Karpas-422 (cell line): ENCODE measurements at places on chromosomes 16 and 17. TPM values are rescaled to one million over a fixed set of nuclear protein-coding genes. Genes with fewer than 3 reads are reported as not detected.

TBC1D3I gene
- total RNA-seq: not detected in 2 replicates

SEPTIN1 gene
- total RNA-seq: 64.1 and 117 TPM in 2 replicates

C17orf113 gene
- not detected in 2 replicates for total RNA-seq

TNFRSF13B gene
- total RNA-seq: not detected in 2 replicates

ZCCHC14 gene
- total RNA-seq: not detected in 2 replicates

TAC4 gene
- total RNA-seq: not detected in 2 replicates

HSD17B2 gene
- total RNA-seq: not detected in 2 replicates

PRAC2 gene
- total RNA-seq: not detected in 2 replicates

CSF3 gene
- not detected in 2 replicates for total RNA-seq

GRCh38 chr16:28042811-28043210 lies 20.7 kb downstream of the GSG1L start:
- no peaks in the 10 kb centered on the region for H3K4me1 ChIP-seq
- no peaks in the 10 kb centered on the region for H3K27me3 ChIP-seq
- no peak overlapping the region for H3K27ac ChIP-seq
- H3K36me3 ChIP-seq: no peaks in the 10 kb centered on the region
- no peak overlapping the region for H3K4me3 ChIP-seq

GRCh38 chr17:32558997-32559650 lies 72.3 kb downstream of the CDK5R1 start:
- H3K36me3 ChIP-seq: no peaks in the 10 kb centered on the region
- no peaks in the 10 kb centered on the region for H3K27me3 ChIP-seq
- H3K4me3 ChIP-seq: 0 out of 2 replicates have a peak overlapping the region, but pooled peaks have one; percentile 36
- H3K4me1 ChIP-seq: peaks cover 27% of the 10 kb centered on the region
- no peak overlapping the region for H3K27ac ChIP-seq

- H3K4me3 ChIP-seq: no peak overlapping the region
- no peaks in the 10 kb centered on the region for H3K27me3 ChIP-seq
- no peak for DNase-seq
- H3K27ac ChIP-seq: no peak overlapping the region
- no peaks in the 10 kb centered on the region for H3K36me3 ChIP-seq
These were observed 839 bp upstream of the METRN start for GRCh38 chr16:714079-714478.

- H3K4me3 ChIP-seq: no peak within 1 kb of the TSS
- no peak for DNase-seq
- no peaks in the 10 kb centered on the region for H3K27me3 ChIP-seq
- no peak within 1 kb of the TSS for H3K27ac ChIP-seq
- no peaks in the 10 kb centered on the region for H3K36me3 ChIP-seq
- no peaks in the 10 kb centered on the region for H3K4me1 ChIP-seq
These were observed at the start of gene IGF2BP1 for GRCh38 chr17:48997103-48997826. IGF2BP1 (plus strand) TSS chr17:48997385; CDS start chr17:48997746, 361 bp downstream.

- H3K27ac ChIP-seq: peak overlapping the region; percentile 100
- H3K36me3 ChIP-seq: no peaks in the 10 kb centered on the region
- H3K4me3 ChIP-seq: peak overlapping the region; percentile 50
- DNase-seq: peak; percentile 90
- H3K4me1 ChIP-seq: peaks cover 96% of the 10 kb centered on the region
These were observed 221.0 kb downstream of the CCDC182 start for GRCh38 chr17:57523926-57524632.

GRCh38 chr16:75491876-75492275 lies 3.4 kb downstream of the CHST6 start:
- no peak overlapping the region for H3K4me3 ChIP-seq
- no peaks in the 10 kb centered on the region for H3K27me3 ChIP-seq
- DNase-seq: peak; percentile 50
- no peak overlapping the region for H3K27ac ChIP-seq

DNA sequence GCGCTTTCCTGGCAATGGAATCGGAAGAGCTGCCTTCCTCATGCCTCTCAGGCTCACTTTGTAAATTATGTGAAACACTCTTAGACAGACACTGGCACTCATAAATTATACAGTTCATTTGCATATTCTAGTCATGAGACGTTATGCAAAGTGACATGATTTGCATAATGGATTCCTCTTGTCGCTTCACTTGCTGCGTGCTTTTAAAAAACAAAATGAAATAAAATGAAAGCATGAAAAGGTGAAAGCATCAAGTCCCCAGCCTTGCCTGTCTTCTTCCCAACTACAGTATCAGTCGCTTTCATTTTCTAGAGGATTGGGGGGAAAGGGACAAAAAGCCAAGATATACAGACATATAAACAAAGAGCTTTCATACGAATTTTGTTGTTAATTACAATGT lies 252.8 kb upstream of the PMFBP1 start:
- no peak overlapping the region for H3K4me3 ChIP-seq
- DNase-seq: no peak
- H3K4me1 ChIP-seq: no peaks in the 10 kb centered on the region
- peaks cover 4% of the 10 kb centered on the region for H3K36me3 ChIP-seq
- H3K27me3 ChIP-seq: no peaks in the 10 kb centered on the region
- H3K27ac ChIP-seq: no peak overlapping the region

DNA sequence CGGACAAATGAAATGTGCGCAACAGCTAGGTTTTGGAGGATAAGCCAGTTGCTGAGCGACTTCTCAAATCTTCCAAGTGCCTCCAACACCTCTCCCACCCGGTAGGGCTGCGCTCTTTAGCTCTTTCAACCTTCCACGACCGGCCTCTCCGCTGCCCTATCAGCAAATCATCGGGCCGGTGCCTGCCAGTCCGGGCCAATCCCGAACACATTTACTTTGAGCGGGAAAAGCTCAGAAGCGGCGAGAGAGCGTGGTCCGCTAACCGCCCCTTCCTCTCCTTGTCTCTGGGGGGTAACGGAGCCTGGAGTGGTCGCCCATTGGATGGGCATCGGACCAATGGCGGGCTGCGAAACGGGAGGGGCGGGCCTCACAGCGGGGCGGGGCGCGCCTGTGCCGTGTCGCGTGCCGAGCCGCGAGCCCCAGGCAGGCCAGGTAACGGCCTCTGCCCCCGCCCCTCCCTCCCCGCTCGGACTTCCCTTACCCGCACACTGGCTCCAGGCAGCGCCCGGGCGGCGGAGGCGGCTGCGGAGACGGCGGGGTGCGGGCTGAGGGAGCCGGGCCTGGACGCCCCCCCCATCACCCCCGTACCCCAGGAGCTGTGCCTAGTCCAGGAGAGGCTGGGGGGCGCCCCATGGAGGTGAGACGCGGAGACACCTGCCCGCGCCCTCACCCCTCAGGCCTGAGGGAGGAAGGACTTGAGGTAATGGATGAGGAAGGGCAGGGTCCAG lies at the start of gene MEIOC:
TSS of gene MEIOC (plus strand) at position 486 of the 728 bp plus-strand sequence. CDS start at position 632, 146 bp downstream.
- no peaks in the 10 kb centered on the region for H3K4me1 ChIP-seq
- H3K27ac ChIP-seq: no peak within 1 kb of the TSS
- no peaks in the 10 kb centered on the region for H3K27me3 ChIP-seq
- no peak for DNase-seq

DNA sequence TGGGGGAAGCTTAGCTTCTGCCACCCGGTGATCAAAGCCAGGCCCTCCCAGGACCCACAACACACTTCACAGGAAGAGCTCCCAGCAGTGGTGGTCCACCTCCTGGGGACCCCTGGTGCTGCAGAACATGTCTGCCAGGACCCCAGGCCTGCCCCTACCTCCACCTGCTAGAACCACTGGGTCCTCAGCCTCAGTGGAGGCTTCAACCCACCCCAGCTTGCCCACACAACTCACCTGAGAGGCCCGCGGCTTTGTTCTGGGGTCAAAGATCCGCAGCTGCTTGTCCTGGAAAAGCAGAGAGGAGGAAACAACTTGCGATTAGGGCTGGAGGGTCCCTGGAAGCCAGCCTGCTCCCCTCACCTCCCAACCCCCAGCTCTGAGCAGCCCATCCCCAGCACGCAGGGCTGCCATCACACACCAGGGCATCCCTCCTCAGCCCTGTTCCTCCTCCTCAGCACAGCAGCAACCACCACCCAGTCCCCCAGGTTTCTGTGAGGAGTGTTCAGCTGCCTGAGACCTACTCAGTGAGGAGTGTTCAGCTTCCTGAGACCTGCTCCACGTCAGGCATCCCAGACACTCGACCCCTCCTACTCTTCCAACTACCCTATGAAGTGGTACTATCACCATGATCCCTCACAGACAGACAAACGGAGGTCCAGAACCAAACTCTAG lies 21.2 kb downstream of the CORO7 start:
- no peak overlapping the region for H3K4me3 ChIP-seq
- DNase-seq: peak; percentile 37
- peaks cover 9% of the 10 kb centered on the region; the same call in 1 of the 2 replicates for H3K36me3 ChIP-seq
- H3K4me1 ChIP-seq: no peaks in the 10 kb centered on the region

- H3K4me1 ChIP-seq: peaks cover 34% of the 10 kb centered on the region
- H3K36me3 ChIP-seq: no peaks in the 10 kb centered on the region
- no peaks in the 10 kb centered on the region; the same call in 1 of the 2 replicates for H3K27me3 ChIP-seq
- DNase-seq: no peak
- no peak overlapping the region for H3K4me3 ChIP-seq
These were observed 97.5 kb downstream of the YPEL2 start for GRCh38 chr17:59428916-59429485.

- H3K27me3 ChIP-seq: no peaks in the 10 kb centered on the region
- no peak for DNase-seq
- H3K27ac ChIP-seq: no peak overlapping the region
- no peaks in the 10 kb centered on the region for H3K4me1 ChIP-seq
- no peak overlapping the region for H3K4me3 ChIP-seq
These were observed 14.4 kb downstream of the CARHSP1 start for GRCh38 chr16:8854298-8854948.

- no peak for DNase-seq
- no peaks in the 10 kb centered on the region for H3K4me1 ChIP-seq
- no peak overlapping the region for H3K27ac ChIP-seq
- no peak overlapping the region for H3K4me3 ChIP-seq
- H3K27me3 ChIP-seq: no peaks in the 10 kb centered on the region
These were observed 47.9 kb downstream of the TOM1L2 start for GRCh38 chr17:17924131-17924856.

DNA sequence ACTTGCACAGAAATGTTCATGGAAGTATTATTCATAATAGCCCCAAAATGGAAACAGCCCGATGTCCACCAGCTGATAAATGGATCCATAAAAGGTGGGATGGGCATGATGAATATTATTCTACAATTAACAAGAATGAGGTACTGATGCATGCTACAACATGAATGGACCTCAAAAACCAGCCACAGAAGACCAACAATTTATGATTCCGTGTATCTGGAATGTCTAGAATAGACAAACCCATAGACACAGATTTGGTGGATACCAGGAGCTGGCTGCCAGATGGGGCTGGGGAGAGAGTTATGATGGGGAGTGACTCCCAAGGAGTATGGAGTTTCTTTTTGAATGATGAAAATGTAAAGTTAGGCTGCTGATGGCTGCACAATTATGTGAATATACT lies 10.8 kb upstream of the NAGLU start:
- H3K27ac ChIP-seq: no peak overlapping the region
- H3K36me3 ChIP-seq: no peaks in the 10 kb centered on the region
- H3K27me3 ChIP-seq: no peaks in the 10 kb centered on the region

GRCh38 chr17:42980766-42981397 lies 517 bp downstream of the RUNDC1 start:
- DNase-seq: peak; percentile 90
- H3K4me1 ChIP-seq: peaks cover 41% of the 10 kb centered on the region
- peaks cover 10% of the 10 kb centered on the region for H3K36me3 ChIP-seq

GRCh38 chr16:20023190-20023589 lies 50.5 kb downstream of the GPR139 start:
- no peaks in the 10 kb centered on the region for H3K36me3 ChIP-seq
- no peak overlapping the region for H3K27ac ChIP-seq
- H3K4me1 ChIP-seq: no peaks in the 10 kb centered on the region
- H3K4me3 ChIP-seq: no peak overlapping the region

DNA sequence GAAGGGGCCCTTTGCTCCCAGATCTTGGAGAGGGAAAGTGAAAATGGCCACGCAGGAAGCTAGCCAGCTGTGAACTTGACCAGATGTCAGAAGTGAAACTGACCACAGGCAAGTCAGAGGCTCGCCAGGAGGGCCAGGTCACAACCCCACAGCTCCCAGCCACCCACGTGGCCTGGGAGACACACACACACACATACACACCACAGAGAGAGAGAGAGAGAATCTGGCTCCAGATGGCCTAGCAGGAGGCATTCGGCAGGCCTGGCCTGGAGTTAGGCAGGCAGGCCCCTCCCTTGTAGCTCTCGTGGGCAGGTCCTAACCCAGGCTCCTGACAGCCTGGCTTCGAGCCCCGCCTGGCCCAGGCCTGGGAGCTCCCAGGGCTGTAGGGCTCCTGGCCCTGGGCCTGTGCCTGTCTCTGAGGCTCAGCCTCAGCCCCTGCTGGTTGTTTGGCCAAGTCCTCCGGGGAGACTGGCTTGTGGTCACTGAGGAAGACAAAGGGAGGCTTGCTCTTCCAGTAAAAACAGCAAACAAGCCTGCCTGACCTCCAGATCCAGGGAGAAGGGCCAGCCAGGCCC lies 20.2 kb downstream of the NGFR start:
- no peak overlapping the region for H3K4me3 ChIP-seq
- no peaks in the 10 kb centered on the region for H3K27me3 ChIP-seq
- DNase-seq: no peak
- no peak overlapping the region for H3K27ac ChIP-seq

DNA sequence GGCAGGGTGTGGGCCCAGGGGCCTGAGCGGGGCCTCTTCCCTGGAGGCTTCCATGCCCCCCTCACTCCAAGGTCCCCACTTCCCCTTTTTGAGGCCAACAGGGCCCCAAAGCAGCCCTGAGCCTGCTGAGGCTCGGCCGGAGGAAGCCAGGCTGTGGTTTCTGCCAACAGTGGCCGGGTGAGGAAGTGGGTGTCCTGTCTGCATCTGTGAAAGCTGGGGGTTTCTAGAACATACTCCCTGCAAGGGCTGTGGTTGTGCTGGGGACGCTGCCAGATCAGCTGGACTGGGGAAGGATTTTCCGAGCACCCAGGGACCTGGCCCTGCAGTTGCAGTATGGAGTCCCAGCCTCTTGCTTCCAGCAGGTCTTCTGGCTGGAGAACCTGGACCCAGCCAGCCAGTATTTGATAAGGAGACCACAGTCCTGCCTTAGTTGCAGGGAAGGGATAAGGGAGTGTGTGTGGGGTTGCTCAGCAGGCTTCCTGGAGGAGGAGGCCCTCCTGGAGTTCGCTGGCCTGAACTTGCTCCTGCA lies 15.7 kb downstream of the ADCY7 start:
- H3K27me3 ChIP-seq: no peaks in the 10 kb centered on the region
- peak overlapping the region; percentile 57 for H3K4me3 ChIP-seq
- H3K4me1 ChIP-seq: peaks cover 65% of the 10 kb centered on the region

GRCh38 chr17:34637041-34637547 lies 57.7 kb downstream of the TMEM132E start:
- H3K4me1 ChIP-seq: no peaks in the 10 kb centered on the region; the same call in 1 of the 2 replicates
- no peaks in the 10 kb centered on the region for H3K36me3 ChIP-seq
- no peak overlapping the region for H3K4me3 ChIP-seq
- no peak overlapping the region for H3K27ac ChIP-seq
- no peak for DNase-seq

GRCh38 chr16:69326172-69326873 lies 4.1 kb downstream of the PDF start:
- H3K4me1 ChIP-seq: peaks cover 42% of the 10 kb centered on the region
- DNase-seq: no peak
- peaks cover 20% of the 10 kb centered on the region for H3K36me3 ChIP-seq
